ENCODE measurements at places on chromosomes 2 and 18.

GRCh38 chr18:48236822-48237221 lies 172.4 kb downstream of the ZBTB7C start:
- no peak for DNase-seq

GRCh38 chr2:102070058-102070642 lies 72.4 kb upstream of the IL1R1 start:
- DNase-seq: no peak

- no peak for DNase-seq
Measured at GRCh38 chr2:34533585-34534183, 934.6 kb upstream of the FAM98A start.

DNA sequence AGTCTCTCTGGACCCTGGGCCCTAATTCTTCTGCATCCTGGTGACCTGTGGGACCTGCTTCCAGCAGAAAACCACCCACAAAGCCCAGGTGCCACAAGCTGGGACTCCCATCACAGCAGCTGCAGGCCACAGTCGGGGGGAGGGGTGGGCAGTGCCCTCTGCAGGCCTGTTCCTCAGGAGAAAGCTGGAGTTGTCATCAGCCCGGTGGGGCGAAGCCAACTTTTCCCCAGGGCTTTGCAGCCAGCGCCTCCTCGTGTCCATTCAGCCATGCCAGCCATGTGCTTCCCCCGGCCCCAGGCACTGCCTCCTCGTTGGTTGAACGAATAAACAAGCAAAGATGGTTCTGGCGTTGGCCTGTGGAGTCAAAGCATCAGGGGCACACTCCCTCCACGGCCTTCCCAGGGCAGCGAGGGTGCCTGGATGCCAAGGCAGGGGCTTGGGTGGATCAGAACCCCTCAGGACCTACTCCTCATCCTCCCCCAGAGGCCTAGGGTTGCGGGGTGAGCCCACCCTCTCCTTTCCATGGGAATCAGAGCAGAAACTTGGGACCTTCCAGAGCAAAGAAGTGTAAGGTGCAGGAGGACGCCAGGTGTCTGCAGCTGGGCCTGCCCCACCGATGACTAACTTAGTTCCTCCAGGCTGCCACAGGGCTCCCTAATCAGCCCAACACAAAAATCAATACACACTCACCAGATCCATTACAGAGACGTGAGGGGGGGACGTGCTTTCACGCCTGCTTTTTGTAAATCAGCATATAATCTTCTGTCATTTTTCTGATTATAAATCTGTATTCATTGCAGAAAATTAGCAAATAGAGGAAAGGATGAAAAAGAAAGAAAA lies 75.7 kb upstream of the RAB6C start:
- DNase-seq: no peak

DNA sequence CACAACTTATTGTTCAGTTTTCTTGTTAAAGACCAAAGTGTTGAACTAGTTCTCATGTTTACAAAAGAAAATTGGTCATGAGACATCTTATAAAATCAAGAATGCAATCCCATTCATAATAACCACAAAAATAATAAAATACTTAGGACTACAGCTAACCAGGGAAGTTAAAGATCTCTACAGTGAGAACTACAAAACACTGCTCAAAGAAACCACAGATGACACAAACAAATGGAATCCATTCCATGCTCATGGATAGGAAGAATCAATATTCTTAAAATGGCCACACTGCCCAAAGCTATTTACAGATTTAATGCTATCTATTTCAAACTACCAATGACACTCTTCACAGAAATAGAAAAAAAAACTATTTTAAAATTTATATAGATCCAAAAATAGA lies 1354.8 kb upstream of the CDH2 start:
- DNase-seq: no peak
